ENCODE measurements at places on chromosomes 7 and 10.

DNA sequence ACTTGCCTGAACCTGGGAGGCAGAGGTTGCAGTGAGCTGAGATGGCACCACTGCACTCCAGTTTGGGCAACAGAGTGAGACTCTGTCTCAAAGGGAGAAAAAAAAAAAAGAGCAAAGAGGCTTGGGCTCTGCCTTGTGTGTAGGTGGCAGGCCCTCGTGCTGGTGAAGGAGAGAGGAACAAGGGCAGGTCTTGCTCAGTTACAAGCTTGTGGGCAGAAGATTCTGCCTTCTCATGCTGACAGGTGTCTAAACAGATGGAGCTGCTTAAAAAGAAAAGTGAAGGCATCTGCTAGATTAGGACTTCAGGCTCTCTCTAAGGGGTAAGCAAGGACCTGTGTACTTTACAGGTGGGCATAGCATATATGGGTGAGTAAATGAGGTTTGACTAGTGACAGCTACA, 65.5 kb upstream of the TRIM8 start:
- no peak for DNase-seq

GRCh38 chr10:61153771-61154170, 209.8 kb upstream of the RHOBTB1 start:
- no peak for DNase-seq

DNA sequence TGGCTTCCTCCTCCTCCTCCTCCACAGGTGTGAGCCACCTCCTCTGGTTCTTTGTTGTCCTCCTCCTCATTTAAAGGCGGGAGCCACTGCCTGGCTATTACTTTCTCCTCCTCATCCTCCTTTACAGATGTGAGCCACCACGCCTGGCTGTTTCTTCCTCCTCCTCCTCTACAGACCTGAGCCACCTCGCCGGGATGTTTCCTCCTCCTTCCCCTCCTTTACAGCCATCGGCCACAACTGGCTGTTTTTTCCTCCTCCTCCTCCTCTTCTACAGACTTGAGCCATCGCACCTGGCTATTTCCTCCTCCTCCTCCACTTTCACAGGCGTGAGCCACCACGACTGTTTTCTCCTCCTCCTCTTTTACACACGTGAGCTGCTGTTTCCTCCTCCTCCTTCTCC, 49.0 kb upstream of the ZNF479 start:
- no peak for DNase-seq

DNA sequence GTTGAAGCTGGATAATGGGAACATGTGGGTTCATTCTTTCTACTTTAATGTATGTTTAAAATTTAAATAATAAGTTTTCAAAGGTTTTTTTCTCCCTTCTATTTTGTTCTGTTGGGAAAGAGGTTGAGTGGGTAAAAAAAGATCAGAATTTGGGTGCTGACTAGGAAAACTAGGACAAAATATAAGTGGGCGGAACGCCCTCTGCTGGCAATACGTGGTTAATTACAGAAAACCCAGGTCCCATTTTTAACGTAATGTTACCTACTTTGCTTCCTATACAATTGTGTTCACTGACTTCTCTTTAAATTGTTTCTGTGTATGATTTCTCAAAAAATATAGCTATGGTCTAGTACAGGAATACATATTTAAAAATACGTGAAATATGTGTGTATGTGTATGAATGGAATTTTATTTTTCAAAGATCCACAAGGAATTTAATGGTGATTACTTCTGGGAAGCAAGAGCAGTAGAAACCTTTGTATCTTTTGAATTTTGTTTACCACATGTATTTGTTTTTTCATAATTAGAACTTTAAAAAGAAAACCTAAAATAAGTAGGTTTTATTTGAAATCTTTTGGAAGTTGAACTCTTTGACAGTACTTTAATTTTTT, 8.7 kb downstream of the ECD start:
- DNase-seq = no peak

DNA sequence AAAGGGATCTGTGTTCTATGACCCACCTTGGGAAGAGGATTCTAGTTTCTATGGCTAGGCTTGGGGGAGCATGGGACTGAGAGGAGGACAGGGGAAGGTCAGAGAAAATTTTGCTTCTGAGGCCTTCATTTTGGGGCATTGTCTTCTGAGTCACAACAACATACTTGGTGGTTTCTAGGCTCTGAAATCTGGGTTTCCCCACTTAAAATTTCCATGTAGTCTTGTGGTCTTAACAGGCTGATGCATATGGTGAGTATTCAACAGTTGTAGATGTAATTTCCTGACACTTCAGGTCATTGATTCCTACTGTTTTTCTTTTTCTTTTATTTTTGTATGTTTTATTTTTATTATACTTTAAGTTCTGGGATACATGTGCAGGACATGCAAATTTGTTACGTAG, 88.5 kb downstream of the ANKRD7 start:
- DNase-seq = no peak

DNA sequence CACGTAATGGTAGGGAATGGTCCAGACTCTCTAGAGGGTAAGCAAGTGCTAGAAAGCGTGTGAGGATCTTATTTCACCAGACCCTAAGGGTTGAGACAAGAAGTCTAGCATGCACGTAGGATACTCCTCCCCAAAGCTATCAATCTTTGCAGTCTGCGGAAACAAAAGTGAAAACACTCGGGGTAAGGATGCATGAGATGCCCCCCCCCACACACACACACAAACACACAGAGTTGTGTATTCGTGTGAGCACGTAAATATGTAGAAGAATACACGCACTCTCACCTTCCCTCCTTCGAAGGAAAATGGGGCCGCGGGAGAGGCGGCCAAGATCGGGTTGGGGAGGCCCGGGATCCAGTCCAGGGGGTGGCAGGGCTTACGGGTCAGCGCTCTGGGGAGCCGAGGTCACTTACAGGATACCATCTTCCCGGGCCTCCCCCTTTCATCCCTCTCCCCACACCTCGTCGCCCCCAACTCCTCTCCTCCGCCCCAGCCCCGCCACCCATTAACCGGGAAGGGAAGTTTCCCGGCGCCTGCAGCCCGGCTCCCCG, 455 bp downstream of the CUL2 start:
- peak; percentile 20 for DNase-seq

DNA sequence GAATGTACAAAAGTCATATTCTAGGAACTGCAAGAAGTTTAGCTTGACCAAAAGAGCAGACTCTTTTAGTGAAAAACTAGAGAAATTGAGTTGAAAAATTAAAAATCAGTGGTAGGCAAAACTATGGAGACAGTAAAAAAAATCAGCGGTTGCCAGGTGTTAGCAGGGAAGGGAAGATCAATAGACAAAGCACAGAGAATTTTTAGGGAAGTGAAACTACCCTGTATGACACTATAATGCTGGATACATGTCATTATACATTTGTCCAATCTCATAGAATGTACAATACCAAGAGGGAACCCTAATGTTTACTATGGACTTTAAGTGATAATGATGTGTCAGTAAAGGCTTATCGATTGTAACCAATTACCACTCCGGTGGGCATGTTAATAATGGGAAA, 761.9 kb downstream of the MAGI2 start:
- DNase-seq = no peak

GRCh38 chr10:24569330-24569796, 154.3 kb downstream of the ARHGAP21 start:
- DNase-seq = no peak
